ENCODE measurements at places on chromosomes 6 and 20.

GRCh38 chr6:81785377-81785776 is 32.9 kb upstream of the TENT5A start:
- no peak for DNase-seq

DNA sequence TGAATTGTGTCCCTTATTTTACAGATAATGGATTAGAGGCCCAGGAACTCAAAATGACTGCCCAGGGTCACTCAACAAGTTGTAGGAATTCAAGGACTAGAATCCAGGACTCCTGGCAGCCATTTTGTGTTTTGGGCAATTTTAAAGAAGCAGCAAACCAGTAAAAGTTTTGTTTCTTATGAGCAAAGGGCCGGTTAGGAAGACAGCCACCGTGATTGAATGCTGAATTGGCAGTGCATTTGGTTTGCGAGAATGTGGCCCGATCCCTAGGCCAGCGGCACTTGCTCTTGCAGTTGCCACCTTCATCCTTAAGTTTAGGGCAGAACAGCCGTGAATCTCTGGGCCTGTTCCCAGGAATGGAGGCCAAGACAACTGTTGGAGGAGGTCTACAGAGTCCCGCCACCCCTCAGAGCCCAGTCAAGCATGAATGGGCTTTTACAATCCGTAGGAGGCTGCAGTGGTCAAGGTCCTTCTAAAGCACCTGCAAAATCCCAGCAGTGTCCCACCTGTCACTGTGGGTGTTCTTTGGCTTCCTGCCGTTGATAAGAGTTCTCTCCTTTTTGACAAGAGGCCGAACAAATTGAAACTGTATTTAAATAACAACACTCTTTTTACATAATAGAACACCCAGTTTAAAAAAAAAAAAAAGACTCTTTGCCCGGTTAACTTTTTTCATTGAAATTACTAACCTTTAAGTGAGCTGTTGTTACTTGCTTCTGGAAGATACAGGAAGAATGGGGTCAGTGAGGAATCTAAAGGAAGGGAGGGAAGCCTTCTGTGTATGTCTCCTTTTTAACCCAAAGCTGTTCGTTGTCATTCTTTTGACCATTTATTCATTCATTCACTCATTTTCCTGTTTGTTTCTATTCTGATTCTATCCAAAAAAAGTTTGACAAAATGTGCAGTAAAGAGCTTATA is 68.7 kb downstream of the PHACTR2 start:
- no peak for DNase-seq

GRCh38 chr6:137486416-137486815 is 7.8 kb downstream of the OLIG3 start:
- DNase-seq, result no peak

- no peak for DNase-seq
Observed at GRCh38 chr6:167219967-167220512, 62.3 kb upstream of the GPR31 start.

DNA sequence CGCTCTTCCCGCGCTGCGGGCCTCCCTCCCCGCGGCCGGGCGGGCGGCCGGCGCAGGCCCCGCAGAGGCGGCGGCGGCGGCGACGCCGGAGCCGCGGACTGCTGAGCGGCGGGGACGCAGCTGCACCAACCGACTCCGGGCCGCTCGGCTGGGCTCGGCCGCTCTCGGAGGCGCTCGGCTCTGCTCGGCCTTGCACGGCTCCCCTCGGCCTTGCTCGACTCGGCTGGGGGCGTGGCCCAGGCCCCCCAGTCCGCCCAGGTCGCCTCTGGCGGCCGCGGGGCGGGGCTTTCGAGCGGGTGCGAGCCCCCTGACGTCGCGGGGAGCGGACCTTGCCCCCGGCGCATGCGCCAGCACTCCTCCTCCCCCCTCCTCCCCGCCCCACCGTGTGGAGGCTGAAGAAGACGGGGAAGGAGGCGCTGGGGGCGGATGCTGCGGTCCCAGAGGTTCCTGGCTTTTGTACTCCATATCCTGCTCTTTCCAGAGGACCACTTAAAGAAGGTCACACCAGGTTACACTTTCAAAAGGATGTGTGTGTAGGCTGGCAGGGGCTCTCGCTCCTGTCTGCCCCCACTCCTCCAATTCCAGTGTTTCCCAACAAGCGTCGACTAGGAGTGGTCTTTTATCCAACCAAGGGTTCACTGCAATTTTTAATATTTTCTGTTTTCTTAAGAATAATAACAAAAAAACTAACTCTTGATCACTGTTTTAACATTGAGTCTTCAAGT is at the start of gene ZHX3:
Gene ZHX3, minus strand, starts transcription at position 186 of the 725 bp plus-strand sequence. CDS start 112,815 bp downstream, outside the sequence.
- peak; percentile 90 for DNase-seq

- DNase-seq, result peak; percentile 10
Observed at GRCh38 chr6:105484238-105485161, 81.6 kb upstream of the PREP start.

DNA sequence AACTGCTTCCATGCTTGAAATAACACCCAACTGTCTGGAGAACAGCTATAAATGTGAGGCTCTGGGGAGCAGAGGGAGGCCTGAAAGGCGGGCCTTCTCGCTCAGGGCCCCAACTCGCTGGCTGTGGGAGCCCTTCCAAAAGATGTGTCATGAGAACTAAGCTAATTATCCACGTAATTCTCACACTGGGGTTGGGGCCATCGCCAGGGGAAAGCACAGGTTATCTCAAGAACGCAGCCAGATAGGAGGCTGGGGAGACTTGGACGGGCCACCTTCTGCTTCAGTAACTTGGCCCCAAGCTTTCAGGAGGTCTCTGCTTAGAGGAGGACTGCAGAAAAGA is 1.6 kb downstream of the PXDC1 start:
- peak; percentile 47 for DNase-seq

GRCh38 chr20:63617092-63617875 is 9.6 kb downstream of the GMEB2 start:
- DNase-seq, result no peak

DNA sequence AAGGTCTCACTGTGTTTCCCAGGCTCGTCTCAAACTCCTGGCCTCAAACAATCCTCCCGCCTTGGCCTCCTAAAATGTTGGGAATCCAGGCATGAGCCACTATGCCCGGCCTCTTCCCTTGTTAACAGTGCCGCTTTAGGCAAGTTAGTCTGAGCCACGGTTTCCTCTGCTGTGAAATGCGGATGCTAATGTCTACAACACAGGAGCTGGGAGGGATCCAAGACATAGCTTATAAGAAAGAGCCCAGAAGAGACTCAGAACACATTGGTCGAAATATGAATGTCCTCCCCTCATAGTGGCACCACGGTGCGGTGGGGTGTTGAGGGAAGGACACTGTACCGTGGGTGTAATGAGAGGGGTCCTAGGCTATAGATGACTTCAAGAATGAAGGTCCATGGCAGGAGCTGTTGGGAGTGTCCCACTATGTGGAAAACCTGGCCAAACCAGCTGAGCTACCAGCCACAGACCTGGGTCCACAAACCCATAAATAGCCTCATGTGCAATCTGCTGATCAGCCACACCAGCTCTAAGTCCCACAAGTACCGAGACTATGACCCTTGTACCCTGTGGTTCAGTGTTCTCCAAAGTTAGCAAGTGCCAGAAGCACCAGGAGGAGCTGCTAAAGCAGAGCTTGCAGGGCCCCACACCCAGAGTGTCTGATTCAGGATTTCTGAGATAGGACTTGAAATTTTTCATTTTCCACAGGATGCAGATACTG is 57.8 kb upstream of the ZFAND3 start:
- no peak for DNase-seq

DNA sequence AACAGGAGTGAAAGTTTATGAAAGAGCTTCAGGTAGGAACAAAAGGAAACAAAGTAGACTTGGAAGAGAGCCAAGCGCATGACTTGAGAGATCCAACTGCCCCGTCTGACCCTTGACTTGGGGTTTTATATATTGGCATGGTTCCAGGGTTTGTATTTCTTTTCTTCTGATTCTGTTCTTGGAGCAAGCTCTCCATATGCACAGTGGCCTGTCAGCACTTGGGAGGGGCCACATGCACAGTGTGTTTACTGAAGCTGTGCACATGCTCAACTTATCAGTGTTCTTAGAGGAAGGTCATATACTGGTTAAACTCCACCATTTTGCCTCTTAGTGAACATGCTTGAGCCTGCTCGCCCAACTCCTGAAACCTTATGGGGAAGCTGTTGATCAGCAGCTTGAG is 953.7 kb downstream of the TFAP2A start:
- no peak for DNase-seq

GRCh38 chr6:97440590-97441176 is 157.7 kb upstream of the MMS22L start:
- DNase-seq, result peak; percentile 19

GRCh38 chr20:62736026-62736406 is 27.4 kb downstream of the NTSR1 start:
- DNase-seq, result no peak

DNA sequence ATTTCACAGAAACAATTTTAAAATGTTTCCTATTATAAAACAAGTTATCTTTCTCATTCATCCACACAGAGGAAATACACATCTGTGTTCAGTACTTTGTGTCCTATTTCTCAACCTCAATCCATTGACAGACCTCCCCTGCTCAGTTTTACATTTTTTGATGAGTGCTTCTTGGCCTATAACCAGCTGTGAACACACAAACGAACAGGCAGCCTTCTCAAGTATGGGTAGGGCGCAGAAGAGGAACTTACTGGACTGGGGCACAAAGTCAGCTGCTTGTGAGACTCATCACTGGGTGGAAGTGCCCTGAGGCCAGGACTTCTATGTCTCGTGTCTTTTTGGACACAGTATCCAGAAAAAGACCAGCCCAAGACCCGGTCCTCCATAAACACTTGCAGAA is 2.8 kb downstream of the RPS6KA2 start:
- DNase-seq, result no peak

DNA sequence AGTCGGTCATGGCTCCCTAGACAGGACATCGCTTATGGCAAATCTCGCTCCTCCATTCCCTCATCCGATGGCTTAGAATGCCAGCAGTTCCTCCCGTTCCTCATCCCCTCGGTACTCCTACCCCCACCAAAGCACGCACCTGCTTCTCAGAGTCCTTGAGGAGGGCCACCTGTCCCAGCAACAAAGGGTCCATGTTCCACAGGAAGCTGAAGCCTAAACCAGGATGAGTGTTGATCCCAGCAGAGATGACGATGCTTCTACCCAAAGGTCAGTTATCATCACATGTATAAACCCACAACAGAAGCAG is 111.2 kb downstream of the THBS2 start:
- no peak for DNase-seq

DNA sequence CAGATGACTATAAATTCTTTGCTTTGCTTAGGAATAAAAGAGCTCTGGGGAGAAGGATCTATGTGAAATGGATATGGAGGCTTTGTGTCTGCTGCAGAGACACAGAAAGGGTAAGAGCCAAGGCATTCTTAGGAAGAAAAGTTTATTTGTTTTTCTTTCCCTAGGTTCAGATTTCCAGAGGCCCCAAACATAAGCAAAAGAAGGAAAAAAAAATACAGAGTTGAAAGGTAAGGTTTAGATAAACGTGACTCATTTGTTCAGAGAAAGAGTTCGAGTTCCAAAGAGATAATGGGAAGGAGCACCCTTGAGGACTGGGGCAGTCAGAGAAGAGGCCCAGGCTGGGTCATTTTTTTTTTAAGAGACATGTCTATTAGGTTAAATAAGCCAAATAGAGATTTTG is 27.4 kb upstream of the BMP5 start:
- no peak for DNase-seq

DNA sequence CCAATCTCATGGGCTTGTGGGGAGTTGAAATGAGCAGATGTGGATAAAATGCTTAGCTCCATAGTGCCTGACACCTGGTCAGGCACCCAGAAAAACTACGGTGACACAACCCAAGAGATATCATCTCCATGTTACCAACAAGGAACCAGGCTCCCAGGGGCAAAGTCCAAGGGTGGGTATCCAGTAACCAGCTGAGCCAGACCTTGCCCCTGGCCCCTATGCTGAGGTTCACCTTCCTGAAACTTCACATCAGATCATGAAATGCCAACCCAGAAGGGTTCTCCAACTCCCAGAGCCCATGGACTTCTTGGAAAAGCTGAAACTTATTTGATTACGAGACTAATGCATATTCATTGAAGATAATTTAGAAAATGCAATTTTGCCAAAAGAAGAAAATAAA is 141.8 kb upstream of the KCNG1 start:
- DNase-seq, result no peak

- DNase-seq, result no peak
Observed at GRCh38 chr6:159983641-159984080, 14.8 kb downstream of the IGF2R start.

DNA sequence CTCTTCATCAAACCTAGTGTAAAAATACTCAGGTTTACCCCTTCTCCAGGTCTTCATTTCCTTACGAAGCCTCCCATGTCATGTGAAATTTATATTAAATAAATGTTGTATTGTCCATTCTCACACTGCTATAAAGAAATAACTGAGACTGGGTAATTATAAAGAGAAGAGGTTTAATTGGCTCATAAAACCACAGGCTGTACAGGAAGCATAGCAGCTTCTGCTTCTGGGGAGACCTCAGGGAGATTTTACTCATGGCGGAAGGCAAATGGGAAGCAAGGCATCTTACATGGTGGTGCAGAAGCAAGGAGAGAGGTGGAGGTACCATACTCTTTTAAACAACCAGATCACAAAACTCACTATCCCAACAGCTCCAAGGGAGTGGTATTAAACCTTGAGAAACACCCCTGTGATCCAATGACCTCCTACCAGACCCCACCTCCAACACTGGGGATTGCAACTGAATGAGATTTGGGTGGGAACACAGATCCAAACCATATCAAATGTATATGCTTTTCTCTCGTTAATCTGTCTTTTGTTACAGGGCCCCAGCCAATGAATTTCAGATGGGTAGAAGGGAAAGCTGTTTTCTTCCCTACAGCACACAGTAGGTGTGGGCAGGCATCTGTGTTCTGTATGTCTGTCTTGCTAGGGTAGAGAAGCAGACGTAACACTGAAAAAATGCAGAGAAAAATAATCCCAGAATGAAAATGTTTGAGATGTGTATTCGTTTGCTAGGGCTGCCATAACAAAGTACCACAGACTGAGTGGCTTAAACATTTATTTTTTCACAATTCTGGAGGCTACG is 88.0 kb upstream of the BTN3A2 start:
- DNase-seq, result no peak

DNA sequence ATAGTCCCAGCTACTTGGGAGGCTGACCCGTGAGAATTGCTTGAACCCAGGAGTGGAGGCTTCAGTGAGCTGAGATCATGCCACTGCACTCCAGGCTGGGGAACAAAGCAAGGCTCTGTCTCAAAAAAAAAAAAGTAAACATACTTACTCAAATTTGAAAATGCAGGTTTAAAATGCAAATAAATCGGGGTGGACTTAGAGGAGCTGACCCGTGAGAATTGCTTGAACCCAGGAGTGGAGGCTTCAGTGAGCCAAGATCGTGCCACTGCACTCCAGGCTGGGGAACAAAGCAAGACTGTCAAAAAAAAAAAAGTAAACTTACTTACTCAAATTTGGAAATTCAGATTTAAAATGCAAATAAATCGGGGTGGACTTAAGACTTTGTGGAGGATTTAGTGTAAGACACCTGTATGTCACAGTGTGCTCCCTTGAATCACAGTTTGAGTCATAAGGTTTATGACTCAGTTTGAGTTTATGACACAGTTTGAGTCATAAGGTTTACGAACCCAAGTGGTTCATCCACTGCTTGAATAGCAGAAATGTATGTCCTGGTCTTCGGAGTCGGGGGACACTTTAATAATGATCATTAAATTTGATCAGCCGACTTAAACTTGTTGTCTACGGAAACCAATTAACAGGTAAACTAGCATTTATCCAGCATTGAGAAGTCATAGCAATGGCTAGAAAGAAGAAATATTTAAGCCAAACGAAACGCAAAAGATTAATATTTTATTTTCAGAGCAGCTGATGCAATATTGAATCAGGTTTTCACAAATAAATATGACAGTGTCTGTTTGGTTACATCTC is 6.8 kb upstream of the MRPS10 start:
- no peak for DNase-seq

- peak; percentile 45 for DNase-seq
Observed at GRCh38 chr6:30678964-30679726, 6.3 kb upstream of the DHX16 start.

GRCh38 chr20:32019156-32019510 is 8.9 kb downstream of the CCM2L start:
- peak; percentile 47 for DNase-seq

Data from DMS 273 treated with DMSO at 0.1 percent for 48 hours (cell line).